ENCODE measurements at places on chromosomes 11 and 22.

DNA sequence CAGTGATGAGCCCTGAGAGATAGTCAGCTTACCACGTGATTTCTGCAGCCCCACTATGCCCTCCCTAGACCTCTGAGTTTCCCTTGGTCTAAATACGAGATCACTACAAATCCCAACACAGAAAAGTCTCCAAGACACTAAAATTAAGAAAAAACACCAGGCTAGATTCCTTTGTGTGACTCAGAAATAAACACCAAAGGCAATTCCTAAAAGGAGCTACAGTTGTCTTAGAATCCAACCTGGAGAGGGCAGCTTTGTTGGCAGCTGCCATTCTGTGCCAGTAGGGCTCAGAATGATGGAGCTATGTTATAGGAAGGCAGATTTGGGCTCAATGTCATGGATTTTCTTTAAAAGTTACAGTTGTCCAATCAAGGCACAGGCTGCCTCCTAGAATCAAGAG lies 37.1 kb upstream of the HMGXB4 start:
- DNase-seq = no peak

DNA sequence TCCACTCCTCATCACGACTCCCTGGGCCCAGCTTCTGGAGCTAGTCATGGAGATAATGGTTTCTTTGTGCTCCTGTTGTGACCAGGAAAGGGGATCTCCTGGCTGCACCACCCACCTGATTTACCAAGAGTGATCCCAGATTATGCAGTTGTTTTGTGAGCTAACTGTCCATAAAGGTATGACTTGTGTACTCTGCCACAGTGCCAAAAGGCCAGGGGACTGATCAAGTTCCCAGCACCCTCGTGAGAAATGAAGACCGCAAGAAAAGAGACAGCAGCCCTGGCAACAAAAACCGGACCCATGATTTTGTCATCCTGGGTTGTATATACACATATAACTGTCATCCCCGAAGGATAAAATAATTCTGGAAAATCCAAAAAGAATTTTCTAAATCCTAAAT lies 26.6 kb downstream of the TUB start:
- DNase-seq = no peak

GRCh38 chr11:64357904-64358535 lies 942 bp upstream of the RPS6KA4 start:
- no peak for DNase-seq

DNA sequence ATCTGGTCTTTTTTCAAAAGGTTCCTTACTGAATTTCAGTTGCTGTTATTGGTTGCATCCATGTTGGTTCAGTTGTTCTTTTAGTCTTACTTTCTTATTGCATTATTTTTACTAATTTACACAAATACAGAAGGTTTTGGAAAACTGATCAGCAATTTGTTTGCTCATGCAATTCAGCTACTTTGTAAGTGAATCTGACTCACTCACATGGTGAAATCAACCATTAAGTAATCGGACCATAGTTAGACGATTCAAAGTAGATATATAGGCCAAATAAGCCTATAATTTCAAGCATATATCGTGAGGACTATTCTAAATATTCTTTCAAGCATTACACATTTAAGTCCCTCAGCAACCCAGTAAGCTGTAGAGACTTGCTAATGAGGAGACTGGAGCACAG lies 41.7 kb downstream of the CCDC83 start:
- no peak for DNase-seq

DNA sequence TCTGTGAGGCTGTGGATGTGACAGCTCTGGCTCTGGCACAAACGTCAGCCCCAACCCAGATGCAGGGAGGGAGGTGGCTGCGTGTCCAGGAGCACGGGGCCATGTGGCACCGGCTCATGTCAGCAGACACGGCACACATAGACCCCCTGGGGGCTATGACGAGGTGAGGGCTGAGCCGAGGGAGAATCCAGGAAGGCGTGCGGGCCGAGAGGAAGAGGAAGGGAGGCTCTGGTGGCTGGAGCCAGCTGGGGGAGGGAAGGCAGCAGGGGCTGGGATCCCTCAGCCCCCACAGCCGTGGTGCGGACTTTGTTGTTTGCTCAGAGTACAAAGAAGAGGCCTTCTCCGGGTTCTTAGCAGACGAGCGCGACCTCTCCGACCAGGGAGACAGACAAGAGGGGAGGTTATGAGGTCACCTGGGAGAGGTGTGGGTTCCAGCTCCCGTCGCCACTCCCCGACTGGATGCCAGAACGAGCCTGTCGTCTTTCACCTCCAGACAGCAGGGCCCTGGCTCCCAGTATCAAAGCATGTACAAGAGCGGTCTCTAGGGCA lies 46.1 kb downstream of the CDKN1C start:
- no peak for DNase-seq

GRCh38 chr11:48384670-48385069 lies 18.4 kb upstream of the OR4C5 start:
- no peak for DNase-seq

Data from T-helper 22 cell (primary cell).